Psoas muscle (tissue), 8 donors: ENCODE measurements at places on chromosomes 5 and 9. TPM values are rescaled to one million over a fixed set of nuclear protein-coding genes. Genes with fewer than 3 reads are reported as not detected.

DNA sequence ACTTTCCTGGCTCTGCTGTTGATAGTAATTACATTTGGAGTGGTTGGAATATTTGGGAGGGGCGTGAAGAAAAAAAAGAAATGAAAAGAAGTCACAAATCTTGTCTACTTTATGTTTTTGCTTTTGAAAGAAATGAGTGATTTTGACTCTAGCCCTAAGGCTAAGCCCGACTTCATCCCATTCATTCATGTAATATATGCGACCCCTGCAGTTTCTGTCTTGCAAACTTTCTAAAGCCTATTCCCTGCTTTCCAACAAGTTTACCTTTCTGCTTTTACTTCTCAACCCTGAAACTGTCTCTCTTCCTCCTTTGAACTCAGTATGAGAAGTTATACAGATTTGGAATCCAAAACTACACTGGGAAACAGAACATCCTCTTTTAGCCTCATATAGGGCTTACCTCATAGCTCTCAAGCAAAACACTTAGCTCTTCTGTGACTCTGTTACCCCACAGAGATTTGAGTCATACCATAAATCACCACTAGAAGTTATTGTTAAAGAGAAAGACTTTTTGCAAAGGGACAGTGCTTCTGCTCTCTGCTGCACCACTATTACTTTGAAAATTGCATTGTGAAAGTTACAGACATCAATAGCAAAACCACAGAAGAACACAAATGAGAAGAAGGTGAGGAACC, 1.6 kb downstream of the CFAP95 start:
- H3K4me1 ChIP-seq: no peaks in the 10 kb centered on the region
- no peak overlapping the region for H3K4me3 ChIP-seq
- peaks cover 10% of the 10 kb centered on the region for H3K27me3 ChIP-seq
- no peak overlapping the region for H3K27ac ChIP-seq
- no peak for DNase-seq

DNA sequence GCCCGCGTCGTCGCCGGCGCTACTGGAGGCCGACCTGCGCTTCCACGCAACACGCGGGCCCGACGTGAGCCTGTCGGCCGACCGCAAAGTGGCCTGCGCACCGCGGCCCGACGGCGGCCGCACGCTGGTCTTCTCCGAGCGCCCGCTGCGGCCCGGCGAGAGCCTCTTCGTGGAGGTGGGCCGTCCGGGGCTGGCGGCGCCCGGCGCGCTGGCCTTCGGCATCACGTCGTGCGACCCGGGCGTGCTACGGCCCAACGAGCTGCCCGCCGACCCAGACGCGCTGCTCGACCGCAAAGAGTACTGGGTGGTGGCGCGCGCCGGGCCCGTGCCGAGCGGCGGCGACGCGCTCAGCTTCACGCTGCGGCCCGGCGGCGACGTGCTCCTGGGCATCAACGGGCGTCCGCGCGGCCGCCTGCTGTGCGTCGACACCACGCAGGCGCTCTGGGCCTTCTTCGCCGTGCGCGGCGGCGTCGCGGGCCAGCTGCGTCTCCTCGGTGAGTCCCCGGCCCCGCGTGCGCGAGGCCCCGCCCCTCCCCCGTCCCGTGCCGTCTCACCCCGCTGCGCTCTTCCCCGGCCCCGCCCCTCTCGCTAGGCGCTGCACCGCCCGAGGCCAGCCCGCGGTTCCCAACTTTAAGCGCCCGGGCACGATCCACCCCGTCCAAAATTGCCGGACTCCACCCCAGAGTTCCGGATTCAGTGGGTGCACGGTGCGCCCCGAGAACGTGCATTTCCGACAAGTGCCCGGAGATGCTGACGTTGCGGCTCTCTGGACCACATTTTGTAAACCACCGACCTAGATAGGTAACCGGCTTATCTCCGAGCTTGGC, 42.8 kb downstream of the NEURL1B start:
- peaks cover 17% of the 10 kb centered on the region for H3K4me1 ChIP-seq
- no peak overlapping the region for H3K27ac ChIP-seq
- H3K27me3 ChIP-seq: no peaks in the 10 kb centered on the region
- DNase-seq: peak; percentile 40

DNA sequence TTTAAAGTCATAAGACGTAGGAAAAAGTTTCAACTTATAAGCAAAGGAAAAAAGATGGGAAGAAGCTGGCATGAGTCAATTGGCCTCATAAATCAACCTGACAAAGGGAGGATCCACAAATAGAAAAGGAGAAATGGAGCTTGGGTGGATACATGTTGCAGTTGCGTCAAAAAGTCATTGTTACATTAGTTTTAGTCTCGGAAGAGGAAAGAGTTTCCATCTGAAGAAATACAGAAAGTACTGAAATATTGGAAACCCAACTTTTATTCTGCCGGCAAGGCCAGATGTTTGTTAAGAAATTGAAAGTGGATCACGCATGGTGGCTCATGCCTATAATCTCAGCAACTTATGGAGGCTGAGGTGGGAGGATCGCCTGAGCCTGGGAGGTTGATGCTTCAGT, 11.3 kb upstream of the TIMD4 start:
- no peaks in the 10 kb centered on the region for H3K36me3 ChIP-seq
- H3K4me3 ChIP-seq: no peak overlapping the region
- no peak overlapping the region for H3K27ac ChIP-seq
- no peaks in the 10 kb centered on the region for H3K27me3 ChIP-seq

DNA sequence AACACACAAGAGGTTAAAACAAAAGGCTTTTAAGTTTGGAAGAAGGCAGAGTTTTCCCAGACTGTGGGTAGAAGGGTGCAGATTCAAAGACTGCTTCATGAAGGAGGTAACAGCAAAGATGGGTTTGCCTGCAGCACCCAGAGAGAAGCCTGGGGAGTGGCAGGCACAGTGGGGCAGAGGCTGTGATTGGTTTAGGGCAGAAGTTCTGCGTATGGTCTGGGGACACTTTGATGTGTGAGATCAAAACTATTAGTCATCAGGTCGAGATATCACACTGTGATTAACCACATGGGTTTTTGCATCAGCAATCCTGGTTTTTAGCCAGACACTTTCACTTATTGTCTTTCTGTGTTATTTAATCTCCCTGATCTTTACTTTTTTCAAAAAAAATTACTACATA, 188.8 kb upstream of the GLRA1 start:
- no peak for DNase-seq
- no peak overlapping the region for H3K4me3 ChIP-seq
- H3K27ac ChIP-seq: no peak overlapping the region
- H3K27me3 ChIP-seq: no peaks in the 10 kb centered on the region
- H3K36me3 ChIP-seq: no peaks in the 10 kb centered on the region
- H3K4me1 ChIP-seq: no peaks in the 10 kb centered on the region

DNA sequence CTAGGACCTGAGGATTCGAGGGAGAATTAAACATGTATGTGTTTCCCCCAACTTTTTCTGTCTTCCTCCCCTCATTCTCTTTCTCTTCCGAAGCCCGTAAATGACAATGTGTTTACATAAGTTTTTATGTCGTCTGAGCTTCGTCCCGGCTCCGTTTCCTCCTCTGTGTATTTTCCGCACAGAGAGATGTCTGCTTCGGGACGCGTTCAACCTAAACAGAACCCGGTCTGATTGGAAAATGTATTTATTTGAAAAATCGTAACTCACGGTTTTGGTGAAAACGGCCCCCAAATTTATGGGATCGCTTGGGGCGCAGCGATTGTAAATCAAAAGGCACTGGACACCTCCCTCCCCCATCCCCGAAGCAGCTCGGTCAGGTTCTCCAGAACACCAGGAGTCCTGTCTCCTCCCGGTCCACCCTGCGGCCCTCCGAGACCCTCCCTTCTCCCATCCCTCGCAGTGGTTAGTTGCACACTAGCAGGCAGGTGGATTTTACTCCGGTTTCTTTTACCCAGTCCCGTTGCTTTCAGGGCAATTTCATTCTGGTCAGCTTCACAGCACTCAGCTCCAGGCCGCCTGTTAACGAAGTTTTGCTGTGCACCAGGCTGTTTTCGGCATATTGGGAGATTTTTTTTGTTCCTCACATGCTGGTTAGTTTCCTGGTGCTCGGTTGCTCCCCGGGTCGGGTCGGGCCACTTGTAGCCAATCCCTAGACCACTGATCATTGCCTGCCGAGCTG, 5.8 kb upstream of the HAND1 start:
- no peak overlapping the region for H3K27ac ChIP-seq
- peaks cover 20% of the 10 kb centered on the region for H3K4me1 ChIP-seq
- no peak for DNase-seq
- H3K4me3 ChIP-seq: no peak overlapping the region
- H3K36me3 ChIP-seq: no peaks in the 10 kb centered on the region
- H3K27me3 ChIP-seq: peaks cover 63% of the 10 kb centered on the region

DNA sequence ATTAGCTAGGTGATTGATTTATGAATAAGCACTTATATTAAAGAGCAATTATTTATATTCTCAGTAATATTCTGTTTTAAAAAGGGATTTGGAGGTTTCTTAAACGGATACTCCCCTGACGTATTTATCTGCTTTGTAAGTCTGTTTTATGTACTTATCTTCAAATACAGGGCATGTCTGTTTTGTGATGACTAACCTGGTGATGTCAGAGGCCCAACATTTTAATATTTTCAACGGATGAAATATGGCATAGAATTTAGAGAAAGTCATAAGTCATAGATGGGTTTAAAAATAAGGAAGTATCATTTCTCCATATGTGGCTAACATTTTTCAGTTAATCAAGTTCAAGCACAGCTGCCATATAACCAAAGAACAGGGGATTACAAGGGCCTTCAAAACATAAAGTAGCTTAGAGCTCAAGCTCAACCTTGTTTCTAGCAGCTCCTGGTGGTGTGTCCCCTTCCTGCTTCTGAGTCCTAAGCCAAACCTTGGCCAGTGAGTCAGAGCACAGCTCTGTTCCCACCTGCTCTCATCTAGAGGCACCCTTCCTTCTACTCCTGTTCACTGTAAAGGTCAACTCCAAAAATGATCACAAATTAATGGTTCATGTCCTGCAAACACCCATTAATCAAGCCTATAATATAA, 131.4 kb downstream of the OXCT1 start:
- H3K27me3 ChIP-seq: no peaks in the 10 kb centered on the region
- no peak overlapping the region for H3K27ac ChIP-seq
- no peak overlapping the region for H3K4me3 ChIP-seq
- H3K36me3 ChIP-seq: peaks cover 19% of the 10 kb centered on the region
- DNase-seq: no peak

- no peak overlapping the region for H3K27ac ChIP-seq
- no peak overlapping the region for H3K4me3 ChIP-seq
- H3K36me3 ChIP-seq: no peaks in the 10 kb centered on the region
- no peaks in the 10 kb centered on the region for H3K4me1 ChIP-seq
Observed at GRCh38 chr9:107815782-107816560, 326.4 kb upstream of the KLF4 start.

DNA sequence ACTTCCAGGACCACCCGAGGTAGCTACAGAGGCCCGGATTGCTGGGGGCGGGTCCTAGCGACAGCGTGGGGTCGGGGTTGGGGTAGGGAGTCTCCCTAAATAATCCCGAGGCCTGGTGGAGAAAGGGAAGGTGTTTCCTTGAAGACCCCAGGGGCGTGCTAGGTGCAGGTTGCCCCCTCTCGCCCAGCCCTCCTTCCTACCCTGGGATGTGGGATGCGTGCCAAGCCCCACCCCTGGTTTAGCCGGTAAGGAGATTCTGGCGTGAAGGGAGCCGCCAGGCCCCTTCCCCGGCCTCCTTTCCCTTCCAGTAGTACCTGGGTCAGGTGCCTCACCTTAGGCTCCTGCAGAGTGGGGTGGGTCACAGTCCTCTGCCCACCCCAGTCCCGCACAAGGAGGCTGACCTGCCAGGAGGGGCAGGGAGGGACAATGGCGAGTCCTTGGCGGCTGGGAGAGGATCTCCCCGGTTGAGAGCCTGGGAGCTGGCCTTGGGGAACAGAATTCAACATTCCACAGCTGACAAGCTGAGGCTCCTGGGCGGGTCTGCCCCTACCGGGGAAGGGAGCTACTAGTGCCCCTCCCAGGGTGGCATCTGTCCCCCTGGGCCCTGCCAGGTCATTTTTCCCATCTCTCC, 674 bp downstream of the TSPAN17 start:
- DNase-seq: peak; percentile 74
- no peaks in the 10 kb centered on the region for H3K27me3 ChIP-seq
- peaks cover 5% of the 10 kb centered on the region for H3K36me3 ChIP-seq

DNA sequence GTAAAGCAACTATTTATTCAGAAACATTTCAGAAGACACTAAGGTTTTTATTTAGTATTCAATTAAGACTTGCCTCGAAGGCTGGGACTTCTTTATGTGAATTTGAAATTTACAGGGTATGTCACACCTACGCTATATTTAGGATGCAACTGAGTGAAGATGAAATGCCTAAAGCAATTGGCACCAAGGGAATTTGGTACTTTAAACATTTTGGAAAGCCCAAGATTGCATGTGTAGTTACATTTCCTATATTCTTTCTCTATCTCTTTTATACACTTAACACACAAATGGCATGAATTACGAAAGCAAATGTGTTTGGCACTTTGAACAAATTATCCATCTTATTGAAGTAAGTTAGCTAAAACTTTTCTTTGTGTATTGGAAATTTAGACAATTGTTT, 633.3 kb downstream of the PDE4D start:
- peaks cover 78% of the 10 kb centered on the region for H3K4me1 ChIP-seq
- peak overlapping the region; percentile 3 for H3K27ac ChIP-seq
- no peak for DNase-seq
- no peaks in the 10 kb centered on the region for H3K36me3 ChIP-seq
- H3K4me3 ChIP-seq: no peak overlapping the region

DNA sequence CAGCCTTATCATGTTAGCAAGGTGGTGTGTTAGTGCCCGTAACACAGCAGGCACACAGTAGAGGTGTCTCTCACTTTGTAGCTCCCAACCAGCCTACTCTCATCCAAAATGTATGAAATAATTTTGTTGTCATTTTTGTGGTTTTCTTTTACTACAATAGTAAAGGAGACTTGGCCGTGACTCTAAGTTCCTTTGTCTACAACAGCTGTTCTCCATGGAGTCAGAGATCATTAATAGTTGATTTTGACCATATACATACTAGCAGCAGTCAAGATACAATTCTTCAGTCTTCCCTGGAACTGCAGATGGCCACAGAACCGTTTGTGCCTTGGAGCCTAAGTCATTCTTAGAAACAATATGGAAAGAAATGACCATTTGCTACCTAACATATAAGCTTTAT, 567.1 kb downstream of the TLR4 start:
- no peak for DNase-seq
- H3K27ac ChIP-seq: no peak overlapping the region
- no peak overlapping the region for H3K4me3 ChIP-seq
- no peaks in the 10 kb centered on the region for H3K4me1 ChIP-seq

GRCh38 chr5:11476866-11477265, 427.4 kb downstream of the CTNND2 start:
- no peak overlapping the region for H3K4me3 ChIP-seq
- H3K27ac ChIP-seq: no peak overlapping the region
- H3K4me1 ChIP-seq: no peaks in the 10 kb centered on the region
- no peak for DNase-seq
- H3K36me3 ChIP-seq: no peaks in the 10 kb centered on the region

SLC23A1 gene
- polyA plus RNA-seq: not detected

GALT gene
- polyA plus RNA-seq: 9.5 TPM

MARCOL gene
- not detected for polyA plus RNA-seq

NMUR2 gene
- polyA plus RNA-seq: not detected

IL5 gene
- not detected for polyA plus RNA-seq

PITX1 gene
- 38.7 TPM for polyA plus RNA-seq

PCDHB16 gene
- 0.34 TPM for polyA plus RNA-seq

PCDHGC5 gene
- 0.95 TPM for polyA plus RNA-seq
